ENCODE measurements at places on chromosomes 7 and 10.
A peak's percentile ranks its signal among the peaks of the same experiment; 100 is the strongest.

- no peak for DNase-seq
These were observed 379.6 kb downstream of the ARL4A start for GRCh38 chr7:13067036-13067435.

- peak; percentile 61 for DNase-seq
These were observed at the start of gene HOXA13 for GRCh38 chr7:27199849-27200760. HOXA13 (minus strand) TSS chr7:27200091; CDS start chr7:27200077, 14 bp downstream.

DNA sequence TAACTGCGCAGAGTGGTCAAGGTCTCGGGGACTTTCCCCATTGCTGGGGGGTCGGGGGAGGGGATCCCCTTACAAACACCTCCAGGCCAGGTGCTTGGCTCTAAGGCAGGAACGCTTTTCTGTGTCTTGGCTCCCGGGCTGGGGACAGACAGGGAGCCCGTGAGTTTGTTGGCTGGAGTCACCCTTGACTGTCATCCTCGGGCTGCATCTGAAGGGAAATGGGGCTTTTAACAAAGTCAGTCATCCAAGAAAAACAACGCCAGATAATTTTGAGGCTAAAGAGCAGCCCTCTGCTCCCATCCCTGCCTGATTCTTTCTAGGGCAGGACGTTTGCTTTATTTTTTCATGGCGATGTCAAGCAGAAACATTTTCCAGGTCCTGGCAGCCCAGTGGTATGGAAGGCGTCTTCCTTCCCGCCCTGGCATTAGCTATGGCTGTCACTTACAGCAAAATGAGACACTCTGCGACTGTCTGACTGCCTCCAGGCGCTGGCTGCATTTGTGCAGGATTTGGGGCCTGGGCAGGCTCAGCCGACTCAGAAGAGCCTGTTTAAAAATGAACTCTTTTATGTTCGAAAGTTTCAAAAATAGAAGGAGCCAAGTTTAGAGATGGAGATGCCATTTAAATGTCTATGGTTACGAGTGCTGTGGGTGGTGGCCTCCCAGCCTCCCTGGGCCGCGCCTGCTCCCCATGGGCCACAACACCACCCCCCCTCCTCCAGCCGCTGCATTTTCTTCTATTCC is 54.7 kb upstream of the TNS3 start:
- no peak for DNase-seq

GRCh38 chr7:17939606-17940301 is 540 bp downstream of the SNX13 start:
- peak; percentile 62 for DNase-seq

- DNase-seq, result no peak
These were observed 21.8 kb downstream of the GPER1 start for GRCh38 chr7:1109581-1110310.

GRCh38 chr10:97338041-97338440 is 3.5 kb upstream of the FRAT2 start:
- DNase-seq, result no peak

GRCh38 chr10:117996709-117997108 is 50.0 kb downstream of the RAB11FIP2 start:
- DNase-seq, result no peak

GRCh38 chr7:47931005-47932004 is 17.0 kb downstream of the PKD1L1 start:
- DNase-seq, result no peak

- no peak for DNase-seq
These were observed 88.7 kb upstream of the NRP1 start for GRCh38 chr10:33423154-33423529.

- no peak for DNase-seq
These were observed 82.7 kb downstream of the CUX1 start for GRCh38 chr7:101900103-101900502.

GRCh38 chr7:150927956-150928344 is 50.2 kb downstream of the KCNH2 start:
- no peak for DNase-seq

- DNase-seq, result no peak
These were observed 326.9 kb downstream of the PLXNA4 start for GRCh38 chr7:132249256-132249971.

- no peak for DNase-seq
These were observed 19.7 kb upstream of the C10orf71 start for GRCh38 chr10:49279015-49279880.

- DNase-seq, result no peak
These were observed 109.5 kb upstream of the SDK1 start for GRCh38 chr7:3191548-3191947.

GRCh38 chr7:157411580-157411979 is 74.8 kb downstream of the DNAJB6 start:
- peak; percentile 33 for DNase-seq

DNA sequence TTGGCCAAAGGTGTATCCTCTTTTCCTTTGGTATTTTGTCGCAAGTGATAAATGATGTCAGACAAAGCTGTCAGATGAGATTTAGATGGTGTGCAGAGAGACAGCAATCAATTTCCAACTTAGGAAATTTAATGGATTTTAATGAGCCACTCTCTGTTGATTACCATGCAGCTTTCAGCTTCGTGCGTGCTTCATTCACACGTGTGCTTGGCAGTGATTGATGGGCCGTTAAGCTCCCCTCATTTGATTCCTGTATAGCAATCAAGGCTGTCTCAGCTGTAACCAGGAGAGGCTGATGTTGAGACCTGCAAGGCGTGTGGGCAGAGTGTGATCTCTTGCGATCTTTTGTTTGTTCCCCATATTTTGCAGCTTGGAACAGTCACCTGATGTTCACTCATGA is 439.6 kb downstream of the CALN1 start:
- DNase-seq, result no peak

DNA sequence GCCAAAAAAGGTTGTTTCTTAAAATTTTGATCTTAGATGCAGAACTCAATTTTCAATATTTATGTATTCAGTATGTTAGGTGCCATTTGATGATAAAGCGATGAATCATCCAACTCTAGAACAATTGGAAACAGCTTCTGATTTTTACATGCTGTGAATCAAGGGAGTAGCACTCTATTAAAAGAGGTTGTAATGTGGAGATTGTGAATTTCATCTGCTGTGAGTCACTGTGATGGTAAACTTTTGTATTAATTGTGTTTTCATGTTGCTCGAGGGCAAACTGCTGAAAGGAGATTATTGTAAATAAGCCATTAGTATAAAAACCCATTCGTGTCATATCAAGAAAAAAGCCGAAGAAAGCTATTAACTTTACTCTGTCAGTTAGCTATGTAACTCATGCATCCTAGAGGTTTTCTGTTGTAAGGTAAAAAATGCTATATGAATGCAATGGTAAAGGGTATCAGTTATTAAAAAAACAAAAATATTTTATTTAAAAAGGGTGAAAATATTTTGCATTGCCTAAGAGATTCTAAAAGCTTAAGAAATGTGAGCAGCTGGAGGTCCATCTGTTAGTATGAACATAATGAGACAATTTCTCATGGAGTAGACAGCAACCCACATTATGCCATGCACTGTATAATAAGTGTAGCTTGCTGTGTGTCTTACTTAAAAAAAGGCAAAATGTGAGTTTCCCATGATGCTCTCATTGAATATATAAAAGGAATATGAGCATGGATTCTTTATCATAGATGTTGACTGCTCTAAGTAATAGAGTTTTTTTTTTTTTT is 511.0 kb upstream of the PCDH15 start:
- DNase-seq, result no peak

- DNase-seq, result no peak
These were observed 824.5 kb downstream of the TYW1 start for GRCh38 chr7:67821116-67821515.

- DNase-seq, result no peak
These were observed 31.5 kb downstream of the SHTN1 start for GRCh38 chr10:116973371-116973905.

DNA sequence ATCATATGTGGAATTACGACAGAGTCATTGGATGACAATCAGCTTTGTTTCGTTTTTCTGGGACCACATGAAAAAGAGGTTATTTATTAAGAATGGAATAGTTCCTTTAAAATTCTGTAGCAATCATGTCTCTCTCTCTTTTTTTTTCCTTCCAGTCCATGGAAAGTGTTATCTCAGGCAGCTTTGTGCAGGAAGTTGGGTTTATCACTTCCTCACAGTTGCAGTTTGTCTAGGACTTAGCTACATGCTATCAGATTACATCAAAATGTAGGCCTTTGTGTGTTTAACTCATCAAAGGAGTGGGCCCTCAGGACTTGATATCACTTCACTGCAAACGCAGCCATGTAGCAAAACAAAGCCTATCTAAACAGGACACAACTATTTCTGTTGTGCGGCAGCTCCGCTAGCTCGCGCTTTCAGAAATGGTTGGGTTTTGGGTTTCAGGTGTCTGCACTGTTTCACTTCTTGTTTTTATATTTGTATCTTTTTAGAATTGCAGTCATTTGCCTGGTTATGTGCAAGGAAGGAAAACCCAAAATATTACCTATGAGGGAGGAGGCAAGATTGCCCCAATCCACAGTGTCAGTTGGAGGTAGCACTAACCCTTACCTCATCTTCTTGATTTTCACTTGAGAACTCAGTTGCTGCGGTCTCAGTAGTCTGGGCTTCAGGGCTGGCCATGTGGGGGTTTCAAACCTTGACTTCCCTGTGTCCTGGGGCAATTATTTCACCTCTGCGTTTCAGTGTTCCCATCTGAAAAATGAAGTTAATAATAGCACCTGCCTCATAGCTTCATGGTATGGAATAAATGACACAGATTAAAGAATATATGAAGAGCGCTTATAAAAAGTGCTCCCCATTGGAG is 66.7 kb downstream of the HHEX start:
- DNase-seq, result no peak

DNA sequence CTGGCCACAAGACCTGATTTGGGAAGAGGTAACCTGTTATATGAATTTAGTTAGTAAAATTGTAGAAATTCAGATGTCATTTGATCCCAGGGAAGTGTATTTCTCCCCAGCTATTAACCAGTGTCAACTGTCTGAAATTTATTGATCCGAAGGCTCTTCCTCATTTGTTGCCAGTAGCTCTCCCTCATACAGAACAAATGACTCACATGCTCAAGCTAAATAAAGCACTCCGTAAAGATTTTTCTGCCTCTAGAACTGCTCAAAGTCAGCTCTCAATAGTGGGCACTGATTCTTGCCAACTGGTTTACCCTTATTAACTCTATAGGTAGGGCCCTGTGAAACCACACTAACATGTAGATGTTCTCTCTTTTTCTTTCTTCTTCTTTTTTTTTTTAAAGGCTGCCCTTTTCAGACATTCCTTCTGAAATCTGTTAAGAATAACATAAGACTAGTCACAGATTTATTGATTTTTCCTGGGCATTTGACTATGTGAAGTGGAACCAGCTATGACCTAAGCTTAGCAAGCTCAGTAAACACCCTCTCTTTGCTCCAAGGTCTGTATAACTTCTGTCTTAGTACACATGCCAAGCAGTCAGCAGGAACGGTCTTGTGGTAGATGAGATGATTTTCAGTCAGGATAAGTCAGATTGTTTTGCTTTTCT is 21.8 kb downstream of the RPA3 start:
- DNase-seq, result no peak

DNA sequence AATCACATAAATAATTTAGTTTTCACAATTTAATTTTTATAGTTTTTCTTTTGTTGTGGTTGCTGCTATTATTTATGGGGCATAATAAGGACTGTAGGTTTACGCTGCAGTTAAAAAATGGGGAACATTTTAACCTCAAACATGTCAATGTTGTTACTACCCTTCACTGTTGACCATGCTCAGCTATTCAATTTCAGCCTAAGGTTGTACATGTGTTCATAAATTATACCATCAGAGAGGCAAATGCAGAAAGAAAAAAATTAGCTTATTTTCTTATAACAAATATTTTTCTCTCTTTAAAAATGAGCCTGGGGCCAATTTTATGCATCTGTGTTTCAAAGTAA is 110.1 kb upstream of the PITRM1 start:
- no peak for DNase-seq

DNA sequence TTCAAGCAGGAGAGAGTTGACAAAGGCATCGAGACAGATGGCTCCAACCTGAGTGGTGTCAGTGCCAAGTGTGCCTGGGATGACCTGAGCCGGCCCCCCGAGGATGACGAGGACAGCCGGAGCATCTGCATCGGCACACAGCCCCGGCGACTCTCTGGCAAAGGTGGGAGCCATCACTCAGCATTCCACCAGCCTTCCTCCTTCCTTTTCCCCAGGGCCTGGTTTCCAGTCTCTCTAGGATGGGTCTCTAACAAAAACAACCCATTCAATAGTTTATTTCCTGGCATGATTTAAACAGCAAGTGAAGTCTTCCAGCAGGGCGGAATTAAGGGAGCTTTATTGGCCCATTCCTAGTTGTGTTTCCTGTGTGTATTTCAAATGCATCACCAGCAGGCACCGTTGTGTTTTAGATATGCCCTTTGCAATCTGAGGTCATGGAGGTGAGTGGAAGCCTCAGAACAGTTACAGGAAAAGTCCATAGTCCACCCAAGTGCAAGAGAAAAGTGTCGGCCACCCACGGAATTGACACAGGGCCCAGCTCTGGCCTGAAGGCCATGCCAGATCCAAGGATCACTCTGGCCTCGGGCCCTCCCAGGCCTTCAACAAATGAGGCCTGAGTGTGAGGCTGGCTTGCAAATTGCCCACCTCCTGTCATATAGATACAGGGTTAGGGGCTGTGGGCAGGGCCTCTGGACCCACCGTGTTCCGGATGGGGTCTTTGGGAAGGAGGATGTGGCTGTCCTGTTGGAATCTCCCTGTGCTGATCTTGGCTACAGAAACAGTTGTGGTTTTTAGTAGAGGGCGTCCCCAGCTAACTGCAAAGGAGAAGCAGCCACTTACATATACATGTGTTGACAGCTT is 46.9 kb upstream of the TRIM8 start:
- DNase-seq, result no peak

DNA sequence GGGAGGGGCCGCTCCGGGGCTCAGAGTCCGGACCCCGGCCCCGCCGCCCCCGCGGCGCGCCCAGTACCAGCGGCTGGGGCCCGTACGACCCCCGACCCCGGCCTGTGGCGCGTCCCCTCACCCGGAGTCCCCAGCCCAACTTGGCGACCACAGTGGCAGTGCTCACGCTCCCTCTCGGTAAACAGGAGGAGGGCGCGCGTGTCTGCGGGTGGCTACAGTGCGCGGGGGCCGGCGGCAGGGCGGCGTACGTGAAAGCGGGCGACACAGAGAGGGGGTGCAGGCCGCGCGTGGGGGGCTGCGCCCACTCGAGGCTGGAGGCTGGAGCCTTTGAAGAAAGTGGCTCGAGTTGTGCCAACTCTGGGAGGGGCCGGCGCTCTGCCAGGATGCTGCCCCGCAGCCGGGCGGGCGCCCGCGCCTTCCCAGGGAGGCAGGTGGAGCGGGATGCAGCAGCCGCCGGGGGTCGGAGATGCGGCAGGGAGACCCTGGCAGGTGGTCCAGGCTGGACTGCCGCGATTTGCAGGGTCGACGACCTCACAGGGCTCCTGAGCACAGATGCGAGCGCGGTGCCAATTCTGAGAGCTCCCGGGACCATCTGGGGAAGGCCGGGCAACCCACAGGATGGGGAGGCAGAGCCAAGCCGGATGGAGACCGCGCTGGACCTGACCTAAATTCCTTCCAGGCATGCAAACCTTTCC is 655 bp downstream of the PTPRE start:
- DNase-seq, result no peak

Measured in CD8-positive, alpha-beta T cell (primary cell).